ENCODE measurements at places on chromosomes 13 and 19.

- no peak for DNase-seq
Measured at GRCh38 chr13:79830426-79830825, 349.5 kb downstream of the NDFIP2 start.

GRCh38 chr13:44271915-44272341 lies 101.7 kb upstream of the SERP2 start:
- DNase-seq: no peak

- no peak for DNase-seq
Measured at GRCh38 chr19:49881672-49882394, 4.3 kb downstream of the TBC1D17 start.

GRCh38 chr19:14023404-14024235 lies 4.3 kb upstream of the RLN3 start:
- DNase-seq: no peak

DNA sequence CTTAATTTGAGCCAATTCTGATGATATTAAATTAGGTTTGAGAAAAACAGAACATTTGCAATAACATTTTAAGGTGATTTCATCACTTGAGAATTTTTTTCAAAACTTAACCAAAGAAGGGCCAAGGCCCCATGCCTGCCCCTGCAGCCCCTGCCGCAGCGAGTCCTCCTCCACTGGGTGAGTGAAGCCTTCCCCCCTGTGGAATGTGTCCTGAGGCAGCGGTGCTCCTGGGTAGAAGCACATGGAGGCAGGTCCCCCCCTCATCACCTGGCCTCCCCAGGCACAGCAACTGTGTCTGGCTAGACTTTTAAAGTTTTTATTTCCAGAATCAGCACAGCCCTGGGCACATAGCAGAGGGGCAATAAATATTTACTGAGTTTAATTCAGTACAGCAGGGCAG lies 10.8 kb downstream of the SOX1 start:
- DNase-seq: no peak
